Epithelial cell of umbilical artery (primary cell): ENCODE measurements at places on chromosomes 11 and 22. TPM values are rescaled to one million over a fixed set of nuclear protein-coding genes. Genes with fewer than 3 reads are reported as not detected.

Gene MOV10L1
- total RNA-seq = 14.9 and 15.2 TPM in 2 replicates

Gene PACSIN2
- 51.3 and 60.3 TPM in 2 replicates for total RNA-seq

Gene B4GAT1
- total RNA-seq = 35.4 and 36.5 TPM in 2 replicates

Gene MMP13
- total RNA-seq = not detected in 2 replicates

Gene KCTD21
- 3.8 and 3.9 TPM in 2 replicates for total RNA-seq

Gene DESI1
- 17.6 and 21.4 TPM in 2 replicates for total RNA-seq

Gene BTG4
- not detected in 2 replicates for total RNA-seq

Gene LRRC4C
- total RNA-seq = under 0.01 TPM in 1 of 2 replicates, not detected in the other

Gene PLAAT4
- total RNA-seq = 0.65 and 7.9 TPM in 2 replicates

Gene OR8D1
- not detected in 2 replicates for total RNA-seq

Gene RASL10A
- total RNA-seq = 0.61 and 2.9 TPM in 2 replicates

Gene CAPN5
- 8.1 TPM in 2 replicates for total RNA-seq

Gene GUCY1A2
- total RNA-seq = under 0.01 TPM in 2 replicates

Gene PKDREJ
- total RNA-seq = not detected in 2 replicates

Gene ADAMTS15
- total RNA-seq = under 0.01 TPM in 2 replicates

Gene CELSR1
- total RNA-seq = 0.15 and 0.32 TPM in 2 replicates

Gene ZBTB16
- total RNA-seq = 8.1 and 21.7 TPM in 2 replicates

Gene ALG8
- total RNA-seq = 21.4 and 61.9 TPM in 2 replicates

Gene MMP27
- total RNA-seq = not detected in 2 replicates

Gene OR52A1
- not detected in 2 replicates for total RNA-seq

Gene TRPC6
- total RNA-seq = under 0.01 TPM in 1 of 2 replicates, not detected in the other

Gene GVQW3
- 0.97 and 3.0 TPM in 2 replicates for total RNA-seq

Gene TSSK2
- total RNA-seq = not detected in 2 replicates

Gene PGGHG
- 10.4 and 10.8 TPM in 2 replicates for total RNA-seq

Gene MMP7
- total RNA-seq = 0.30 and 0.97 TPM in 2 replicates
